Activated CD4-positive, alpha-beta T cell treated with anti-CD3 and anti-CD28 coated beads, Interleukin-2, amount 10 ng/mL, durations not matched to agents 24 days and 14 days (primary cell): ENCODE measurements at places on chromosomes 5 and 9. TPM values are rescaled to one million over a fixed set of nuclear protein-coding genes. Genes with fewer than 3 reads are reported as not detected.

GRCh38 chr5:140555747-140556312, 1.4 kb downstream of the SRA1 start:
- H3K4me3 ChIP-seq, result peak overlapping the region; percentile 84
- peak; percentile 60 for DNase-seq
- peaks cover 51% of the 10 kb centered on the region for H3K4me1 ChIP-seq

DNA sequence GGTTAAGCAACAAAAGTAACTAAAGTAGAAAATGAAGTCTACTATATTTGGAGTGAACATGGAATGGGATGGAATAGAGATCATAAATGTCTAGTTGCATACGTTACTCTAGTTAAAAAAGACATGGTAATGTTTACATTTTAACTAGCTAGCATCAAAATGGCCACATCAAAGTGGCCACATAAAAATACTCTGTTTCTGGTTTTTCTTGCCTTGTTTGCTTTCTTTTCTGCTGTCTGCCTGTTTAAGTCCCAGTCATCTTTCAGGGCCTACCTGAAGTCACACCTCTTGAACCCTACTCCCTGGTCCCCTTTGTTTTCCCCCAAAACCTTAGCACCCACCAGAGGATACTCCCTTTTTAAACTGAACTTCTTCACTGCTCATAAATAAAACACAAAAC, 6.4 kb upstream of the KIF2A start:
- H3K4me3 ChIP-seq, result peak overlapping the region; percentile 75
- H3K36me3 ChIP-seq, result peaks cover 16% of the 10 kb centered on the region
- DNase-seq, result peak; percentile 82
- no peaks in the 10 kb centered on the region for H3K27me3 ChIP-seq
- H3K27ac ChIP-seq, result peak overlapping the region; percentile 92

DNA sequence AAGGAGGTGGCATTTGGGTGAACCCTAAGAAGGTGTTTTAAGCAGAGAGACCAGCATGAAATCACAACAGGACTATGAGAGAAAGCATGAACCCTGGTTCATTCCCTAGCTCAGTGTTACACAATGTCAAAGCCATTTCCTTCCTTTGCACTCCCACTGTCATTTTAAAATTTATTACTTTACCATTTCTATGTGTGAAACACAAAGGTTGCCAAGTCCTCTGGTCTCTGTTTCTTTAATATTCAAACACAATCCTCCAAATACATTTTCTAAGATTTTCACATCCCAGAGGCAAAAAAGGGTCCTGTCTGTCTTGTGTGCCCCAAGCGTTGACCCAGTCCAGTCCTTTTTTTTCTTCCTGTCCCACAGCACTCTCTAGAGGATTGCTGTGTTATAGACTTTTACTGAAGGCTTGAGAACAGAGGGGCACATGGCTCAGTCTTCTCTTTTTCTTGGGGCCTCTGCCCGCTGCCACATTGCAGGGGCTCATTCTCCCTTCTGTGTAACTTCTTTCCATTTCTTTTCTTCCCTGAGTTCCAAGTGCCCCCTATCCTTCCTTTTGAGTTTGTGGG, 78.6 kb upstream of the SLC28A3 start:
- no peaks in the 10 kb centered on the region for H3K27me3 ChIP-seq
- no peak for DNase-seq
- no peaks in the 10 kb centered on the region for H3K4me1 ChIP-seq

- H3K36me3 ChIP-seq, result no peaks in the 10 kb centered on the region
- DNase-seq, result no peak
- H3K4me1 ChIP-seq, result no peaks in the 10 kb centered on the region
- peaks cover 39% of the 10 kb centered on the region for H3K27me3 ChIP-seq
Observed at GRCh38 chr5:156584871-156585270, 257.9 kb downstream of the SGCD start.

DNA sequence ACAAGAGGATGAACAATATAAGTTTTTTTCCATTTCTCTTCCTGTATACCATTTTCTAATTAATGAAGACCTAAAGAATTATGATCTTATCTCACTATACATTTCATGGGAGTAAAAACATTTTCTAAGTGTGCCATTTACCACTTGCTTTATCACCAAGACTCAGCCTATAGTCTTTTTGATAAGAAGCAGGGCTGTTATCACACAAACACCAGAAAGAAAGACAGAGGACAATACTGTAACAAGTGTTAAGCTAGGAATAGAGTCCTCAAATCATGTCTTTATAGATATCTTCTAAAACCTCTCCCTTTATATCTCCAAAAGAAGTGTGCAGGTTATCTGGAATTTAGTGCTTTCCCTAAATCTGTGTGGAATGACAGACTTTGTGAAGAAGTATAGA, 119.7 kb downstream of the FAM174A start:
- H3K36me3 ChIP-seq, result no peaks in the 10 kb centered on the region
- peaks cover 13% of the 10 kb centered on the region for H3K27me3 ChIP-seq
- no peak for DNase-seq
- no peak overlapping the region for H3K4me3 ChIP-seq
- H3K4me1 ChIP-seq, result peaks cover 7% of the 10 kb centered on the region

DNA sequence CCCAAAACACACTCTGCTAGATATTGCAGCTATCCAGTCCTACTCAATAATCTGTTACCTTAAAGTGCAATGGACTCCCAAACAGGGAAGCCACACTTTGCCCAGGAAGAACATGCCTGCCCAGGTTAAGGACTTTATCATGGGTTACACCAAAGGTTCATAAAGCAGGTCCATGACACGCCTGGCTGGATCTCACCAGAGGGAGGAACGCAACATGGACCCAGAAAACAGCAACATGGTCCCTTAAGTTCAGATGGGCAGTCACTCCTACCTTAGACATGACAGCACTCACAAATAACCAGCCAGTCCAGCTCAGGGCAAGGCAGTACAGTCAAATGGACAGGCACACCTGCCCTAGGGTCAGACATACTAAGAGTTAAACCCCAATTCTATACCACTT, 3.8 kb downstream of the P4HA2 start:
- H3K4me1 ChIP-seq, result peaks cover 30% of the 10 kb centered on the region
- H3K36me3 ChIP-seq, result peaks cover 6% of the 10 kb centered on the region
- no peak overlapping the region for H3K4me3 ChIP-seq
- no peak overlapping the region for H3K27ac ChIP-seq
- no peak for DNase-seq

PRRX2 gene
- total RNA-seq, result 3.4 and 3.8 TPM in 2 replicates
